Activated CD8-positive, alpha-beta memory T cell treated with anti-CD3 and anti-CD28 coated beads, Interleukin-2, amount 10 ng/mL, durations not matched to agents 7 days and 5 days (primary cell): ENCODE measurements at places on chromosomes 11 and 22. TPM values are rescaled to one million over a fixed set of nuclear protein-coding genes. Genes with fewer than 3 reads are reported as not detected.

The DERL3 gene
- total RNA-seq, result 18.1 TPM

DNA sequence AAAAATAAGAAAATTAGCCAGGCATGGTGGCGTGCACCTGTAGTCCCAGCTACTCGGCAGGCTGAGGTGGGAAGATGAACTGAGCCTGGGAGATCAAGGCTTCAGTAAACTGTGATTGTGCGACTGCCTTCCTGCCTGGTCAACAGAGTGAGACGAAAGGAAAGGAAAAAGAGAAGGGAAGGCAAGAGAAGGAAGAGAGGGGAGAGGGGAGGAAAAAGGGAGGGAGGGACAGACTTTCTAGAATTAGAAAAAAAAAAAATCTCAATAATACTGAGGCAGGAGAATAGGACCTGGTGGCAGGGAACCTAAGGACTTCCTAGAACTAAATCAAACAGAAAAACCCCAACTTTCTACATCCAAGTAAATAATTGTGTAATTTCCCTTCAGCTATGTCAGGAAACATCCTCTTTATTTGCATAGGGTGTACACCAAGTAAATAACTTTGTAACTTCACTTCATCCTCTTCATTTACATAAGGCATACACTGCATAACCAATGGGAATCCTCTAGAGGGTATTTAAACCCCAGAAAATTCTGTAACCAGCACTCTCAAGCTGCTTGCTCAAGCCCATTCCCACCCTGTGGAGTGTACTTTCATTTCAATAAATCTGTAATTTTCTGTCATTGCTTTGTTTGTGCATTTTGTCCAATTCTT lies 8.7 kb downstream of the SBF2 start:
- H3K27me3 ChIP-seq, result peaks cover 3% of the 10 kb centered on the region
- peaks cover 5% of the 10 kb centered on the region for H3K4me1 ChIP-seq
- no peak for DNase-seq
- H3K27ac ChIP-seq, result no peak overlapping the region
- no peaks in the 10 kb centered on the region for H3K36me3 ChIP-seq
- no peak overlapping the region for H3K4me3 ChIP-seq

The MCHR1 gene
- not detected for total RNA-seq

The DNAJB7 gene
- total RNA-seq, result not detected

DNA sequence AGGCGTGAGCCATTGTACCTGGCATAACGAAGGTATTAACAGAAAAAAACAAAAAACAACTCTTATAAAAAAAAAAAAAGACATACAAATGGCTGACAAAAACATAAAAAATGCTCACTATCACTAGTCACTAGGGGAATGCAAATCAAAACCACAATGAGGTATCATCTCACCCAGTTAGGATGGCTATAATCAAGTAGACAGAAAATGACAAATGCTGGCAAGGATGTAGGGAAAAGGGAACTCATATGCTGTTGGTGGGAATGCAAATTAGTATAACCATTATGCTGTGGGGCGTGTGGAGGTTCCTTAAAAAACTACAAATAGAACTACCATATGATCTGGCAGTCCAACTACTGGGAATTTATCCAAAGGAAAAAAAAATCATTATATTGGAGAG lies 17.0 kb downstream of the THY1 start:
- peaks cover 9% of the 10 kb centered on the region for H3K27me3 ChIP-seq
- no peak overlapping the region for H3K27ac ChIP-seq
- no peaks in the 10 kb centered on the region for H3K4me1 ChIP-seq
- no peak overlapping the region for H3K4me3 ChIP-seq
- H3K36me3 ChIP-seq, result no peaks in the 10 kb centered on the region

The GVQW3 gene
- 3.5 TPM for total RNA-seq

The BRSK2 gene
- total RNA-seq, result not detected

GRCh38 chr11:64994318-64994717 lies 2.5 kb downstream of the BATF2 start:
- H3K27ac ChIP-seq, result no peak overlapping the region
- H3K36me3 ChIP-seq, result no peaks in the 10 kb centered on the region
- no peak for DNase-seq
- no peaks in the 10 kb centered on the region for H3K27me3 ChIP-seq

The VWCE gene
- total RNA-seq, result 3.9 TPM

DNA sequence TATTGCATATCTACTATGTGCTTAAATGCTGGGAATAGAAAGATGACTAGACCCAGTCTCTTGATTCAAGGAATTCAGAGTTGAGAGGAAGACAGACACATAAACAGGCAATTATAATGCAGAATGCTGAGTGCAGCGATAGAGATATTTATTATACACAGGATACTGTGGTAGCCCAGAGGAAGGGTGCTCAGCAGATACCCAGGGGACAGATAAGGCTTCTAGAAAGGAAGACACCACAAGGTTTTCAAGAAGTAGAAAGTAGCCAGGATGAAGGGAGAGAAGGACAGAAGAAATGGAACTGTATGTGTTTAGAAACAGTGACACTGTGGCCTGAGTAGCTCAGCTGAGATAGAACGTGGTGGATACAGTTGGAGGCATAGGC lies 79.4 kb upstream of the NNMT start:
- peaks cover 39% of the 10 kb centered on the region for H3K4me1 ChIP-seq
- DNase-seq, result peak; percentile 54
- peaks cover 7% of the 10 kb centered on the region for H3K36me3 ChIP-seq
- H3K4me3 ChIP-seq, result peak overlapping the region; percentile 30

The FBLN1 gene
- 0.42 TPM for total RNA-seq

The ROBO4 gene
- total RNA-seq, result not detected

GRCh38 chr11:75632962-75633361 lies 35.9 kb downstream of the MAP6 start:
- H3K27me3 ChIP-seq, result peaks cover 65% of the 10 kb centered on the region
- no peak overlapping the region for H3K27ac ChIP-seq
- no peaks in the 10 kb centered on the region for H3K4me1 ChIP-seq
- no peak for DNase-seq
- no peaks in the 10 kb centered on the region for H3K36me3 ChIP-seq

DNA sequence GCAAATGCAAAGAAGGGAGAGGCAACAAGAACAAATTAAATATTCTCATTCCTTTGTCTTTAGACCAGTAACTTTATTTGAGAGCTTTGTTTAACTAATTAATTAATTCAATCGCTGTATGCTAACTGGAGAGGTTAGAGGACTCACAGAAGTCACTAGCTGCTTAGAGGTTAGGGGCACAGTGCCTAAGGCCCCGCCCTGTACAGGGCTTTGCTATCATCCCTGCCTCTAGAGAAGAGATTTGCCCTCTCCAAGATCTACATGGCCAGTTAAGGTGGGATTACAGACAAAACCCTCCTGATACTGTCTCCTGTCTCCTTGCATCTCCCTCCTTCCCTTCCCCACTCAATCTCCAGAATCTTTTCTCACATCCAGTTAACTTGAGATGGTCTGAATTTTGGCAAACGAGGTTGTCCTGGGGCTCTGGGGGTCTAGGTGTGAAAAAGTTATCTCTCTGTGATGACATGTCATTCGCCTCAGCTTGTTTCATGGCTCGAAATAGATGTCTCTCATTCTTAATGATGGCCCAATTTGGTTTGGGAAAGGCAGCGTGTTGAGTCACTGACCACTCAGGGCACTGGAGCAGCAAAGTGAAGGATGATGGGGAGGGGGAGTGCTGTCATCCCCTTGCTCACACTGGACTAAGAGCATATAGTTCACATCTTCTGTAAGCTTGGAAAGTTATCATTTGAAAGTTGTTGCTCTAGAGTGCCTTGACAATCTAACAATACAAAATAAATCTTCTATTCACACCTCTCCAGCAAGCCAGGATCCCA lies 190.9 kb downstream of the KIRREL3 start:
- H3K4me1 ChIP-seq, result no peaks in the 10 kb centered on the region
- H3K27me3 ChIP-seq, result peaks cover 5% of the 10 kb centered on the region
- no peak overlapping the region for H3K4me3 ChIP-seq
- DNase-seq, result no peak
- H3K27ac ChIP-seq, result no peak overlapping the region

The POGLUT3 gene
- total RNA-seq, result 27.5 TPM

The BIRC2 gene
- total RNA-seq, result 30.7 TPM

DNA sequence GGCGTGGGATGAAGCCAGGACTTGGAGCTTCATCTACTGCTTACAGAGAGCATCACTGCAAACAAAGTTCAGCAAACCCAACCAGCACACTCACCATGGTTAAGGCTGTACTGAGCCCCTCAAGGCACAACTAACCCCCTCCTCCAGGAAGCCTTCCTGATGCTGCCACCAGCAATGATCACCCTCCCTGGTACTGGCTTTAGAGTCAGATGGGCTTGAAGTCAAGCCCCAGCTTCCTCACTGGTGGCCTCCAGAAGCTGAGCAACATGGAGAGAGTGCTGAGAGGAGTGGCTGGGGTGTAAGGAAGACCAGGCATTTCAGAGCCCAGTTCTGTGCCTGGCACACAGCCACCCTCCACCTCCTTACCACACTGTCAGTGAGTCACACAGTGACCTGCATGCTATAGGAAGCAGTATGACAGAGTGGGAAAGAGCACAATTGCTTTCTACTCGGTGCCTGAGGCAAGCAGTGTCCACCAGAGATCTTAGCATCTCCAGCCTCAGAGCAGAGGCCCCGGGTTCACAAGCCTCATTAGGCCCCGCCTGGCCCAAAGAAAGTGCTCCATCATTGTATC lies 24.7 kb upstream of the BAIAP2L2 start:
- peaks cover 4% of the 10 kb centered on the region for H3K36me3 ChIP-seq
- peaks cover 5% of the 10 kb centered on the region for H3K4me1 ChIP-seq
- H3K27me3 ChIP-seq, result no peaks in the 10 kb centered on the region
- H3K4me3 ChIP-seq, result no peak overlapping the region
- H3K27ac ChIP-seq, result no peak overlapping the region

DNA sequence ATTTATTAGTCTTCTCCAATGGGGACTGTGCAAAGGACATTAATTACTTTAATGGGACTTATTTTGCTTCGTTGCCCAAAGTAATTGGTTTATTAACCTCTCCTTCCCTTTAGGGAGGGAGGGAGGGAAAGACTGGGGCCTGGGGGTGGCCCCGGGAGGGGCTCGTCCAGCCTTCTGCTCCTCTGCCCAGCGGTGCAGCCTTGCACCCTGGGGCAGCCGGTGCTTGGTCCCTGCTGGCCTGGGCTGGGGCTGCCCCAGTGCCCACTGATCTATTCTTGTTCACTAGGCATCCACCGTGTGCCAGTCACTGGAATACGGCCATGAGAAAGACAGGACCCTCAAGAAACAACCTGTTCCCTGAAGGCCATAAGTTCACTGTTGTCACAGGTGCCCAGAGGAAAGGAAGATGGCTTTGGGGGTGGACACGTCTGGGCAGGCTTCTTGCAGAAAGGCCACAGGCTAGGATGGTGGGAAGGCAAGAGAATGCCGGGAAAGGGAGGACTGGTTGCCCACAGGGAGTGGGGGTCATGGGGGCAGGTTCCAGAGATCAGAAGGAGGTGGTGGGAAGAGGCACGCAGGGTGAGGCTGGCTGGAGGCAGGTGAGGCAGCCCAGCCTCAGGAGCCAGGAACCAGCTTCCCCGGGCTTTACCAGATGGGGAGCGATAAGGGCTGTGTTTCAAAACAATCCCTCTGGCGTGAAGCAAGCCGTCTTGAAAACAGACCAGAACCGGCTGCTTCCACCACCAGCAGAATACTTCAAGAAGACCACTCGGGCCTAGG lies 47.6 kb upstream of the KCNQ1OT1 start:
- no peak for DNase-seq
- no peaks in the 10 kb centered on the region for H3K4me1 ChIP-seq
- no peaks in the 10 kb centered on the region for H3K36me3 ChIP-seq
- no peak overlapping the region for H3K27ac ChIP-seq
- no peak overlapping the region for H3K4me3 ChIP-seq

DNA sequence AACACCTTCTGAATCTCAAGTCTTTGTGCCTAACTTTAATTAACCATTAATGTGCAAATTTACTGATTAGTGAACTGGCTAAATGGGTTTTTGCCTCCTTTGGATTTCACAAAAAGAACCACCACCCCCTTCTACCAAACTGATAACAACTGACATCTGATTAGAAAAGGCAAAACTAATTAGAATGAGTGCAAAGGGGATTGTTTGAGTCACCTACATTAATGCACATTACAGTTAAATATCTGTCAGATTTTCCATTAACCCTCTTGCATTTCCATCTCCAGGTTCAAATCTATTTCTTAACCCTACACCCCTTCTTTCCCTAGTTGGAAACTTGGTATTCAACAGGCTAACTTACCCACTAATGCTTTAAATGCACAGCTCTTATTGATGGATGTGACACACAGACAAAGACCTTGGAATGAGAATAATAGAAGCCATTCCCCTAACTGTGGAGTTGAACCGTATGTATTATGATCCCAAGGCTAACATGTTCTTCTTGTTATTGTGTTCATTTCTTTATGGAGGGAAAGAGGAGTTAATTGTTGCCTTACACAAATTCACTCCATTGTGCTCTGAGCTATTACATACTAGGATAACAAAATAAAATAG lies 161.5 kb upstream of the MTMR2 start:
- DNase-seq, result no peak
- H3K36me3 ChIP-seq, result peaks cover 26% of the 10 kb centered on the region
- H3K4me3 ChIP-seq, result no peak overlapping the region
- H3K27me3 ChIP-seq, result no peaks in the 10 kb centered on the region
- no peak overlapping the region for H3K27ac ChIP-seq

DNA sequence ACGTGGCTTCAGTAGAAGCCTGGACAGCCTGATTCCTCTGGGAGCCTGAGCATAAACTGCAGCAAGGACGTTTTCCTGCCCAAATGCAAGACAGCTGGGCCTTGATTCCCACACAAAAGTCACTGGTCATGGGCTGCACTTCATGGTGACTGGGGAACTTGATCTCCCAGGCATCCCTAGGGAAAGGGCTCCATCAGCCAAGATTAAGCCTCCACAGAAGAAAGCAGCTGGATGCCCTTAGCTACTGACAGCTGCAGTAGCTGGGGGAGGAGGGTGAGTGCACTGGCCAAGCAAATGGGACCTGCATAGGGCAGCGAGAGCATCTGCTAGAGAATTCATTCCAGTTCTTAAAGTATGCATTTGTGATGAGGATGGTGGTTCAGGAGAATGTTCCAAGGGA lies 267.4 kb upstream of the ISX start:
- H3K4me1 ChIP-seq, result no peaks in the 10 kb centered on the region
- DNase-seq, result no peak
- H3K27ac ChIP-seq, result no peak overlapping the region

The SPTBN2 gene
- 0.41 TPM for total RNA-seq

- peaks cover 5% of the 10 kb centered on the region for H3K4me1 ChIP-seq
- peak; percentile 29 for DNase-seq
- H3K27me3 ChIP-seq, result peaks cover 7% of the 10 kb centered on the region
- H3K4me3 ChIP-seq, result no peak overlapping the region
Measured at GRCh38 chr11:11580841-11581411, 40.9 kb downstream of the GALNT18 start.

- peaks cover 11% of the 10 kb centered on the region for H3K4me1 ChIP-seq
- no peak overlapping the region for H3K27ac ChIP-seq
- DNase-seq, result no peak
- peaks cover 29% of the 10 kb centered on the region for H3K27me3 ChIP-seq
- H3K36me3 ChIP-seq, result no peaks in the 10 kb centered on the region
Measured at GRCh38 chr11:72274435-72274834, 30.5 kb upstream of the PHOX2A start.
